ENCODE measurements at places on chromosomes 6 and 20.

- DNase-seq, result no peak
Measured at GRCh38 chr20:38117635-38118034, 47.4 kb downstream of the TGM2 start.

- DNase-seq, result no peak
Measured at GRCh38 chr20:50831622-50832021, 36.8 kb downstream of the BCAS4 start.

GRCh38 chr6:135475292-135475886 lies 22.2 kb downstream of the AHI1 start:
- no peak for DNase-seq

DNA sequence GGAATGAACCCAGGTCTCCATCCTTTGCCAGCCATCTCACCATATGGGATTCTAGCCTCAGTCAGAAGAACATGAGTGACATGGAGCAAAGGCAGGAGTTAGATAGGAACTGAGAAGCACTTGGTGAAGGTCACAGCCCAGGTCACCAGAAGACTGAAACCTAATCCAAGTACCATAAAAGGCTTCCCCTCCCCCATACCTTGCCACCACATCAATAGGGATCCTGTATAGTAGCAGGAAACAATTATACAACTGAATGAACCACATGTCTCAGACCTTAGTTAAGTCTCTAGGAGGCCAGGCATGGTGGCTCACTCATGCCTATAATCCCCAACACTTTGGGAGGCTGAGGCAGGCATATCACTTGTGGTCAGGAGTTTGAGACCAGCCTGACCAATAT lies 49.6 kb downstream of the KIZ start:
- no peak for DNase-seq

GRCh38 chr20:31740208-31740607 lies 1.1 kb downstream of the TPX2 start:
- no peak for DNase-seq

DNA sequence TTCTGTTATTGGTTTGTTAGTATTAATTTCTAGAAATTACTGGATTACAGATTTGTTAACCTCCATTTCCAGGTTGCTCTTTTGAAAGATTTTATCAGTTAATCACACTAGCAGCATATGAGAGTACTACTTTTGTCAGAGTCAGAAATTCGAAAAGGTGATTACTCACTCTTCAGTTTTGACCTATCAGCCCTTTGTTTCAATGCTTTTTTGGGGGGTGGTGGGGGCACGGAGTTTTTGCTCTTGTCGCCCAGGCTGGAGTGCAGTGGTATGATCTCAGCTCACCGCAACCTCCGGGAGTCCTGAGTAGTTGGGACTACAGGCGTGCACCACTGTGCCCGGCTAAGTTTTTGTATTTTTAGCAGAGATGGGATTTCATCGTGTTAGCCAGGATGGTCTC lies 149.2 kb downstream of the JARID2 start:
- DNase-seq, result no peak

DNA sequence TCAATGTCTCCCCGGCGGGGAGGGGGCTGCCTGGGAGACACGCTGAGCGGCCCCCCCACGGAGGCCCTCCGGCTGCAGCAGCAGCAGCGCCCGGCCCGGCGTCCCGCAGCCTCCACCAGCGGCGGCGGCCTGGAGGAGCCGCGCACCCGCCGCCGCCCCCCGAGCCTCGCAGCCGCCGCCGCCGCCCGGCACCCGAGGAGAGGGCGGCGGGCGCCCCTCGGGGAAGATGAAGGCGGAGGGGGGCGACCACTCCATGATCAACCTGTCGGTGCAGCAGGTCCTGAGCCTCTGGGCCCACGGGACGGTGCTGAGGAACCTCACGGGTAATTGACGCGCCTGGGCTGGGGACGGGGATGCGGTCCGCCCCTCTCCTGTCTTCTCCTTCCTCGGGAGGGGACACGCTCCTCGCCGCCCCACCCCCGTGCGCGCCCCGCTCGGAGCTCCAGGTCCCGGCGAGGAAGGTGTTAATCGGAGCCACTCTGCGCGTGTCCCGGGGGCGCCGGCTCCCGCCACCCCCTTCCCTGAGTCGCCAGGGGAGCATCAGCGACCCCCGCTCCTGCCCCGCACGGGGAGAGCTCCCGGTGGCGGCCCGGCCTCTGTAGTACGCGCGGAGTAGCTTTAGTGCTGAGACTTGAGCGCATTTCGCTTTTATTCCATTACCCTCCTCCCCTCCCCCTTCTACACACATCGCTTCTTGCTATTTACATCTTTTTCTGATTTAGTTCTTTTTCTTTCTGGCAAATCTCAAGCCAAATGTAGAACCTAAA lies 686 bp downstream of the TMEM170B start:
- DNase-seq, result no peak

DNA sequence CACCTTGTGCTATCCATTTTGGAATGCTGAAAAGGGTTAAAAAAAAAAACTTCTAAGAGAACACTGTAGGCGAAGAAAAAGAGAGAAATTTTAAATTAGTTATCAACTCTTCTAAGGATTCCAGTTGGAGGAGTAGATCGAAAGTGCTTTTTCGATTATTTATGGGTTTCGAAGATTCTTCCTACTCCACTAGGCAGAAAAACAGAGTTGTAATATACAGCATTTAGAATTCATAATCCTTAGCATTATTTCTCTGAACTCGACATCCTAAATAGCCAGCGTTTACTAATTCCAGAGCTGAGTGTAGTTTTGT lies 817 bp upstream of the RNF217 start:
- no peak for DNase-seq

GRCh38 chr6:162572240-162572639 lies 155.3 kb downstream of the PRKN start:
- no peak for DNase-seq

DNA sequence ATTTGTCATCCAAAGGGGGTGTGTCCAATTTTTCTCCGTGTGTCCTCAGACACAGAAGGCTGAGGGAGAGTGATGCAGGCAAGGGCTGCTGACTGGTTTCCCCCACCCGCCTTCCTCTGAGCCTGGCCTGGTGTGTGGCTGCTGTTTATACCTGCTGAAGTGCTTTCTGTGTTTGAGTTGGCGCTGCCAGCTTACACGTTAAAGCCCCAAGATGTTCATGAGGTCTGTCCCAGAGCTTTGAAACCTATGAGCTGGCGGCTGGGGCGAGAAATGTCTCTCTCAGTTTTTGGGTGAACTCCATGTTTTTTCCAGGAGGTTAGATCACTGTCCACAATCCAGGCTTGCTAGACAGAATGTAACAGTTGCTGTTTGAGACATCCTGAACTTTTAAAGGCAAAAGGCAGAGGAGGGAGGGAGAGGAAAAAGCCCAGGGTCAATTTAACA lies 69.0 kb upstream of the CCN2 start:
- DNase-seq, result no peak

DNA sequence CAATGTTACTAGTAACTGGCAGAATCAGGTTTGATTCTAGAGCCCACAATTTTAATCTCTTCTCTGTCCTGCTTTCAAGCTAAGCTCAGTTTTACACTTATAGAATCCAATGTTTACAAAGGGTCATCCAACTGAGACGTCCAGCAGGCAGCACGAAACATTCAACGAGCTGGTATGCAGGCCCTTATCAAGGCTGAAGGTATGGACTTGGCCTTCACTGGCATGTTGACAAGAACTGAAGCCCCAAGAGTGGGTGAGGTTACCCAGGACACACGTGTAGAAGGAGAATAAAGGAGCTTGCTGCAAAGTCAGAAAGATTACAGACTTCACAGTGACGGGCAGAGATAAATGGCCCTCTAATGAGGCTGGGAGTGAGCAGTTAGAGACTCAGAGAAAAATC lies 187.4 kb downstream of the KIF16B start:
- DNase-seq, result no peak

Data from activated naive CD4-positive, alpha-beta T cell (primary cell).